Stromal cell of bone marrow (primary cell): ENCODE measurements at places on chromosomes 4 and X.

DNA sequence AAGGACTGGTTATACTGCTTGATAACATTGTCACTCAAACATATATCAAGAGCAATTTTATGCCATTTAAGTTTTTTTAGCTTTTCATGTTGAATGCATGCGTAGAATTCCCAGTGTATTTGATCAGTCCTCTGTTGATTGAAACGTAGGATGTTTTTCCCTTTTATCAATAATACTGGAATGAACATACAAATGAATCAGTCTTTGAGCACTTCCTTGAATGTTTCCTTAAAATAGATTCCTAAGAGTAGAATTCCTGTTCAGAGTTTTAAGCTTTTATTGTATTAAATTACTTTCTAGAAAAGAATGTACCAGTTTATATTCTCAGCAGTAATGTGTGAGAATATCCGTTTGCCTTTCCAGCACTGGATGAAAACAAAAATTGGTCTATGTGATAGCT lies 37.8 kb downstream of the ADD1 start:
- DNase-seq, result no peak

DNA sequence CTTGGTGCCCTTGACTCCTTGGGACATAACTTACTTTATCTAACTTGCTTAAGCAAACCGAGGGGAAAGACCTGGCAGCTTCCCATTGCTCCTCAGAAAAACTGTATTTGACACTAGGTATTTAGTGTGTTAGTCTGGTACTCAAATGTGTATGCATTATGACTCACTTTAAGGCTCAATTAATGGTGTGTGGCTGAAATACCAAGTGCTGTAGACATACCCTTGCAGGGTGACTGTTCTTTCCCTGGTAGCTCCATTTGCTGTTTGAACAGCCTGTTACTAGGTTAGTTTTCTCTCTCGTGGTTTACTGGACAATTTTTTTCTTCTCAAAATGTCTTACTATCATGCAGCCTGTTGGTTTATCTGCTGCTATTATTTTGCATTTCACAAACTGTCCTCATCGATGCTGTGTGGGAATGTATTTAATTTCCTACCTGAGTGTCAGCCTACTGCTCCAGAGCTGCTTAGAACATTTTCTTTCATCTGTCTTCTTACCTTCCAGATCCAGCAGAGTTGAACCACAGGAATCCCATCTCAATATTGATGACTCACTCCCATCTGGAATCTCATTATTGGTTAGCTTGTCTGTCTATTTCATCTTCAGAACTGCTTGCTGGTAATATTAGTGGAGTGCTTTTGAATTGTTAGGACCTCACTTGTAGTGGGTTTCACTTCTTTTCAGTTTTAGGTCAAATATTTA lies 158.0 kb upstream of the FAT1 start:
- peak; percentile 20 for DNase-seq

DNA sequence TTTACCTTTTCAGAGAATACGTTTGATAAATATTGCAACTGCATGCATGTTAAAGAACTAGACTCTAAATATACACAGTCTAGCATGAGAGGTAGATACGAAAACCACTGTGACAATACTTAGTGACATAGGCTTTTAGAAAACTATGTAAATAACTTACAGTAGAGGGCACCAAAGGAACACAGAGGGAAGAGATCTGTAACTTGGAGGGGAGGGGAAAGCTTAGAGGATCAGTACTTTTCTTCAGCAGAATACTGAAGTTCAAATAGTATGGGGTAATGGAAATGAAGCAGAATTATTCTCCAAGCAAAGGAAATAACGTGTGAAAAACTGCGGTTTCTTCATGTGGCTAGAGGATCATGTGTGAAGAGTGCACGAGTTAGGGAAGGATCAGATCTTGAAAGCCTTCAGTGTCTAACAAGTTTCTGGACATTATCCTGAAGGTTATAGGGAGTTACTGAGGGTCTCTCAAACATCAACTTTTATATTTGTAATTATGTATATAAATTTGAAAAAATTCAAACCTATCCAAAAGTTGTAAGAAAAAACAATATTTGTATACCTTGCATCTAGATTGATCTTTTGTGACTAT lies 264.3 kb downstream of the NPFFR2 start:
- peak; percentile 38 for DNase-seq

DNA sequence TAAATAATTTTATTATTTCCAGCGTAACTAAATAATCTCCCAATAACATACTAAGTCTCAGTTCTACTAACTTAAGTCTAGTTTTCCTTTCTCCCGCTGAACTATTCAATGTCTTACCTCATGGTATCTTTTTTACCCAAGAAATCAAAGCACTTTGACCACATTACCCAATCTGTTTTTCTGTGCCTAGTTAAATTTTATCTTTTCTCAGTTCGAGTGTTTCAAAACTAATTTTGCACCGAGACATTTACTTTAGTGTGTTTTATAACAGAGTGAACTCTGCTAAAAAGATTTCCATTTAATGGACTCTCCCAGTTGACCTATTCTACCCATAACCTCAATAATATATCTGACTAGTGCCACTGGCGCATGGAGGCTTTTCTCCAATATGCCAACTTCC lies 67.6 kb upstream of the IRF2 start:
- no peak for DNase-seq

- peak; percentile 90 for DNase-seq
These were observed 19.7 kb downstream of the MAEA start for GRCh38 chr4:1309261-1310010.

GRCh38 chr4:39390603-39391002 lies 16.1 kb upstream of the KLB start:
- DNase-seq, result no peak

DNA sequence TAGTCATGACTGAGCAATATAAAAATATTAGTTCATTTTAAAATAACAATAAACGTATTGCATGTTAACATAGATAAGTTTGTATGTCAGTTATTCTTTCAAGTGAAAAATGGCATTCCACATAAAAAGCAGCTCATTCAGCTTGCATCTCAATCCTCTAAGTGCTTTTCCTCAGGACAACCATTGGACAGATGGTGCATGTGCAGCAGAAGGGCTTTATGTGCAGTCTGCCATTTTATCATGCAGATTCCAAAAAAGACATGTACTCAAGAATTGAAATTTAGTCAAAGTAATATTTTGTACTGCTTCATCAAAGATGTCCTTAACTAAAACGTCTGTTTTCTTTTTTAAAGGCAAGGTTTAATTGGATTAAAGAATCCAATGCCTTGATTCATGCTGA lies 93.4 kb downstream of the RS1 start:
- DNase-seq, result no peak

DNA sequence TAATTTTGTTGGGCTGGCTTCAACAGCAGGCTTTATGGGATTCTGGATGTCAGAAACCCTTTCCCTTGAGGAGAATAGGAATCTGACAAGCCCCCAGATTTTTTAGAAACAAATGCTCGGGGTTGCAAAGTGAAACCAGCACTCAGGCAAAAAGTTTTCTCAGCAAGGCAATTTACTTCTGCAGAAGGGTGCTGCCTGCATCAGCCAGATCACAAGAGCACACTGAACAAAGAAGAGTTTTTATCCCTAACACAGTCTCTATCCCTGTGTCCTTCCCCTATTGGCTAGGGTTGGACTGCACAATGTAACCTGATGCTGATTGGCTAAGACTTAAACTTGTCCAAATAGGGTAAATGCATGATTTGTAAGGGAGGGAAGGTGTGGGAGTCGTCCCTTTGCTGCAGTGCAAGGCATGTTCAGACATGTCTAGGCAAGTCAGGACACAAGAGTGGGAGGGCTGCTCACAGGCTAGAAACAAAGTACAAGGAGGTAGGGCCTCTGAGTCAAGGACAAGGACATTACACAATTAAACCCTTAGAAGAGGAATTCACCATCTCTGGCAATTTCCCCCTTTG lies 175.8 kb downstream of the CCNG2 start:
- DNase-seq, result no peak

DNA sequence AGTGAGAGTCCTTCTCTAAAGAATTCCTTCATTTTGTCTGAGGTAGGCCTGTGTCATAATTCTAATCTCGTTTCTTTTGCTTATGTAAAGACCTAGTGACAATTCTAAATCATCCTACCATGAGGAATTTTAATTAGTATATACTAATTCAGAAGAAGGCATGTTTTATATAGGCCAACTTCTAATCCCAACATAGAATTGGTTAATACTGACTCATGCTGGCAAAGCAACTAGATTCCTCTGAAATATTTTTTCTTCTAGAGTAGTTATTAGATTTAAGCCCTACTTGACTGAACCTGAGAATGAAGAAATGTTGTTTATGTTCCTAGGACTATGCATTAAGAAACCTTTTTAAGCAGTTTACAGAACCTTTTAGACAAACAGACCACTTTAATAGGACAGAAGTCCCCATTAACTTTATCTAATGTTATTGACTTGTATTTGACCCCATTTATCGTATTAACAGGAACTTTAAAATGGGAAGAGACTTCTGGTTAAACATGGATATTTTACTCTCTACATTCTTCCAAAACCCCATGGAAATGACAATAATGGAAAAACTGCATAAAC lies 56.1 kb upstream of the EIF1AX start:
- no peak for DNase-seq

DNA sequence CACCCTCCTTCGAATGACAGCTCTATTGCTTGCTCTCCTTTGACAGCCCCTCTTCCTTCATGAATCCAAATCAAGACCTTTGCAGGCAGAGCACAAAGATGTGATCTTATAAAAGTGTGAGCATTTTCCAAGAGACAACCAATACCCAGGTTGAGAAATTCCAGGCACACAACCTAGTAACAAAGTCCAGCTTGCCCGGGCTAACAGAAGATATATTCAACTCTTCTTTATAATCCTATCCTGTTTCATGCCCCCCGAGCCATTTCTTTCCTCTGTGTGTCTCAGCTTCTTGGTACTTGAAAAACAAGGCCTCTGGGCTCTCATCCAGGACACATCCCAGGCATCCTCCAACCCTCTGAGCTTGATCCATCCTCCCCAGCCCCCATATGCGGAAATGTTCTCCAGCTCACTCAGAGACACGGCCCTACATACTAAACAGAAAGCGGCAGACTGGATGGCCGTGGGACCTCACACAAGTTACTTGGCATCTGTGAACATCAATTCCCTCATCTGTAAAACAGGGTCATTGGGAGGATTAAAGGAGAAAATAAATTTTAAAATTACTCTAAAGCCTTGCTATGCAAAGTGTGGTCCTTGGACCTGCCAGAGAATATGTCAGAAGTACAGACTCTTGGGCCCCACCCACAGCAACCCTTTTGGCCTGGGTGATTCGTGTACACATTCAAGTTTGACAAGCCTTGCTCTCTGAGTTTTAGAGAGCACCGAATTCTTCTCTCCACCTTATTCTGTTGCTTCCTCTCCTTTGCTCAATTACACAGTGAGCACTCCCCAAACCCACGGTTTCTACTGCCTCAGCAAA lies 627.0 kb downstream of the BCOR start:
- peak; percentile 21 for DNase-seq

DNA sequence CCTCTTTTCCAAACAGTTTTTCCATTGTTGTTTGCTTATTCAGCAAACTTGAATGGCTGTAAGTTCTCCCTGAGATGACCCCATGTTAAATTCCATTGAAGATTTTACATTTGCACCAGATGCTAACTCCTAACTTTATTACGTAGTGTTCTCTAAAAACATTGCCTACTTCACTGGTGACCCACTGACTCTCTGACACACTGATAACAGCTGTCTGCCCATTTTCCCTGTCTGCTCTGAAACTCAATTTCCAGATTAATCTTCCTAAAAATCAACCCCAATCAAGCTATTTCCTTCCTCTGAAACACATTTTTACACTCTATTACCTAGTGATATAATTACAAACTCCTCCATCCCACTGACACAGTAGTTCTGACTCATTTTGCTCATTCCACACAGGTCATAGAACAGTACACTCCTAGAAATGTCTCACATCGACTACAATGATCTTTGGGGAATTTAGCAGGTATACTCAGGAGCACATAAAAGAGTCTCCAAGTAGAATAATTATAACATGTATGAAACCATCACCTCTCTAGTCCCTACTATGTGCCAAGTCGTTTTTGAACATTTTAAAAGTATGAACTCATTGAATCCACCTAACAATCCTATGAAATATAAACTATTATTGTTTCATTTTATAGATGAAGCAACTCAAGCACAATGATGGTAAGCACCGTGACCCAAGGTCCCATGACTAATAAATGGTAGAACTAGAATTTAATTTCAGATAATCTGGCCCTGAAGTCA lies 210.9 kb downstream of the SLIT2 start:
- no peak for DNase-seq

GRCh38 chrX:127112726-127113125 lies 293.2 kb downstream of the PRR32 start:
- DNase-seq, result no peak

- peak; percentile 91 for DNase-seq
These were observed 40.4 kb upstream of the PDHA1 start for GRCh38 chrX:19303256-19303880.

DNA sequence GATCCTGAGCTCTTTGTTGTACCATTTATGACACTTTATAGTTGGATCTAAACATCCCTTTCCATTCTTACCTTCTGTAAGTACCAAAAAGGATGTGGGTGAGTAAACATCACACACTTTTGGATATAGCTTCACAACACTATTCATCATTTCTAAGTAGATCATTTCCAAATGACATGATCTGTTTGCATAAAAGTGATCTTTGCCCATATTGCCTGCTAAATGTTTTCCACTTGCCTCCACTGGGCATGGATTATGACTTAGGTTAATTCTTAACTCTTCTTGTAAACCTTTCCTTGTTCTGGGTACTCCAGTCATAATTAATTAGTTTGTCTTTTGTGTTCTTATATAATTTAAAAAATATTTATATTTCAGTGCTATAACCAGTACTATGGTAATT lies 244.9 kb upstream of the AGA start:
- DNase-seq, result no peak

DNA sequence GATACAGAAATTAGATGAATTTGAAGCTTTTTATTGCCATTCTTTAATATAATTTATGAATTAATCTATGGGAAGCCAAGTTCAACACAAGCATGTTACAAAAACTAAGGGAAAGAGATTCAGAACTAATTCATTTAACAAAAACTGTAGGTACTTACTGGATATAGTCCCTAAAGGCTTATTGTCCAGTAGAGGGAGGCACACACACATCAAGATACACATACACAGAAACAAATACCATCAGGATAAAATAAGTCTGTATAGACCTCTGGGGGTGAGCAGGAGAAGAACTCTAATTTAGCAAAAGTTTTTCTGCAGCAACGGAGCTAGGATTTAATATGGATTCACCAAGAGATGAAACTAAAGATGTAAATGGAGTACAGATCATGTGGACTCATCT lies 83.0 kb upstream of the IL13RA1 start:
- peak; percentile 18 for DNase-seq

- no peak for DNase-seq
These were observed 108.8 kb upstream of the NALF2 start for GRCh38 chrX:69395306-69395705.

GRCh38 chr4:34157547-34157946 lies 2086.8 kb downstream of the ARAP2 start:
- no peak for DNase-seq

DNA sequence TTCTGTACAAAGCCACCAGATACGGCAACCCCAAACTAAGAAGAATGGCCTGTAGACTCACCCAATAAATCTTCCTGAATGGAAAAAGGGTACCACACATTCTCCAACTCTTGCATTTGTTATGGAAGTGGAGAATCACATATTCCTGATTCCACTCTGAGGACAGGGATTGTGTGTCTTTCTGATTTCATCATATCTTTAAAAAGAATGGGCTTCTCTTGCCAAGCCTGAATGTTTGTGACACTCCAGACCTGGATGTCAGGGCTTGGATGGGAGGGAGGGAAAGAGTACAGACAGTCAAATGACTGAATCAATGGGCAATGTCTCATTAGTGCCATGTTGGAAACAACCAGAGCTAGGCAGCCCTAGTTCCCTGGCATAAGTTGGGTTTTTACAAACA lies 77.4 kb downstream of the PLAC1 start:
- DNase-seq, result no peak
